ENCODE measurements at places on chromosomes 2 and 18.

- DNase-seq = peak; percentile 35
Measured at GRCh38 chr2:138846216-138846821, 66.1 kb upstream of the NXPH2 start.

DNA sequence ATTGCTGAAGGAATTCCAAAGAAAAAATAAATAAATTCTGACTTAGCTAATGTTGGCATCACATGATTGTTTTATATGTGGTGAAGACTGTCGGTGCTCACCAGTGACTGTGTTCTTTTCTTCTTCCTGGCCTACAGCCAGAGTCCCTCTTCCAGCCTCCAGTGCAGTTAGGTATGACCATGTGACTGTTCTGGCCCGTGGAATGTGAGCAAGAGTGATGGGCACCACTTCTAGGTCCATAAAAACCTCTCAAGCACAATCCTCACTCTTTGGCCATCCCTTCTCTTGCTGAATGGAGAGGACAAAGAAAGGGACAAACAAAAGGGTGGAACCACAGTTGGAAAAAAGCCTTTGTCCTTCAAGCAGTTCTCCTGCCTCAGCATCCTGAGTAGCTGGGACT, 39.0 kb upstream of the BMPR2 start:
- peak; percentile 17 for DNase-seq

- DNase-seq = peak; percentile 40
Measured at GRCh38 chr18:61988100-61988499, 95.3 kb upstream of the RNF152 start.

- DNase-seq = no peak
Measured at GRCh38 chr2:55223958-55224760, 7.9 kb downstream of the CLHC1 start.

- DNase-seq = no peak
Measured at GRCh38 chr2:102262216-102263129, 48.9 kb upstream of the IL1RL1 start.

GRCh38 chr2:208375491-208376068, 31.0 kb upstream of the PTH2R start:
- DNase-seq = no peak

GRCh38 chr2:144151851-144152250, 368.1 kb downstream of the ZEB2 start:
- DNase-seq = no peak

- DNase-seq = no peak
Measured at GRCh38 chr2:239181903-239182581, 218.8 kb downstream of the HDAC4 start.

DNA sequence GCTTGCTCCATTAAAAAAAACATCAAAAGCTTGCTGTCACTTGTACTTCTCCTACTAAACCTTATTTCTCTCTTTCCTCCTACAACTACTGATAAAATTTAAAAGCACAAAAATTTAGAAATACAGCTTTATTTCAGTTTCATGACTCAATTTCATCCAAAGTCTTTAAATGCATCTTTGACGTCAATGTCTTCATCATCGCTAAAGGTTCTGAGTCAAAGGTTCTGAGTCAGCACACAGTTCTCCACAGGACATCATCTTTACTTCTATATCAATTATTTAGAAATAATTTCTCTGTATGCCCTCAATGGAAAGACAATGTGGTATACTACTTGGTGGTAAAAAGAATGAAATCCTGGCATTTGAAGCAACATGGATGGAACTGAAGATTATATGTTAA, 163.9 kb upstream of the DNMT3A start:
- peak; percentile 24 for DNase-seq

DNA sequence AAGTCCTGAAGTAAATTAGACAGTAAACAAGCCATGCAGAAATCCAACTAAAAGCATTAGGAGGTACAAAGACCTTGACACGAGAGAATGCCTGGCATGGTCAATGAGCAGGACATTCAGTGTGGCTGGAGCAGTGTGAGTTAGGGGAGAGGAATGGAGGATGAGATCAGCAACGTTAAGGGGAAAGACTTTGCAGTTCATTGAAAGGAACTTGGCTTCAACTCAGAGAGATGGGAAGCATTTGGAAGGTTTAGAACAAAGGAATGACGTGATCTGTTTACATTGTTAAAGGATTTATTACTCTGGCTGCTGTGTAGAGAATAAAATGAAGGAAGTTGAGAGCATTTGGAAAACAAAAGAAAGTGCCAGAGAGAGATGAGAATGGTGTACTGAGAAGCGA, 621.3 kb downstream of the XIRP2 start:
- peak; percentile 55 for DNase-seq

DNA sequence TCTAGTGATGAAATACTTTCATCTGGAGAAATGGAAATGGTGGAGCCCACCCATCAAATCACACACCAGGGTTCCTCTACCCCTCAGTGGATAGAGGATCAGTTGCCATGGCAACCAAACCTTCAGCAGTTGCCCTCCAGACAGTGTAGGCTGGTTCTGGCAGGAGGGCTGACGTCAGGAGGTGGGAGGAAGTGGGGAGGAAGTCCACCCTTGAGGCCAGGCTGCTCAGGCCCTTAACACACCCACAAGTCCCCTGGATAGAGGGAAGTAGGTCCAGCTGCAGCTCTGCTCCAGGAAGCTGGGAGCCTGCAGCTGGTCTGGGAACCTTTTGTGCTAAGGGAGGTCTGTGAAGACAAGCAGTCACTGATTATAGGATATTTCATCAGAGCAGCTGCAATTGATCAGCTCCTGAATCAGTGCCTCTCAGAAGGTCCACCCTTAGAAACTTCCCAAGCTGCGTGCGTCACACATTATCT, 186.6 kb downstream of the MTX2 start:
- DNase-seq = peak; percentile 89
